ENCODE measurements at places on chromosomes 13 and 19. TPM values are rescaled to one million over a fixed set of nuclear protein-coding genes. Genes with fewer than 3 reads are reported as not detected.

Gene SPACA4
- not detected for total RNA-seq

Gene C19orf18
- 0.25 TPM for total RNA-seq

Gene POU2F2
- 1.4 TPM for total RNA-seq

Gene GJB6
- total RNA-seq: not detected

Gene IGFL3
- total RNA-seq: not detected

Gene MEDAG
- 71.6 TPM for total RNA-seq

Gene ATP4B
- not detected for total RNA-seq

Gene GNG7
- total RNA-seq: 0.49 TPM

Gene IGFL1
- not detected for total RNA-seq

Gene ZMYM2
- total RNA-seq: 25.7 TPM

Gene CEACAM21
- total RNA-seq: 2.3 TPM

Gene C19orf33
- total RNA-seq: 34.5 TPM

Gene IZUMO1
- total RNA-seq: 0.50 TPM

Gene MAG
- 0.69 TPM for total RNA-seq

Gene MLLT1
- total RNA-seq: 3.1 TPM
